ENCODE measurements at places on chromosomes 3 and 15. TPM values are rescaled to one million over a fixed set of nuclear protein-coding genes. Genes with fewer than 3 reads are reported as not detected.

Gene EXOG
- total RNA-seq = 22.8 TPM

Gene SPRED1
- total RNA-seq = 1.2 TPM

Gene MYLK
- total RNA-seq = not detected

Gene KNG1
- total RNA-seq = not detected

Gene SI
- total RNA-seq = not detected

Gene MAP6D1
- 1.6 TPM for total RNA-seq

Gene SSUH2
- not detected for total RNA-seq

Gene CPN2
- not detected for total RNA-seq

Gene LRRC31
- not detected for total RNA-seq

Gene PDCD10
- 51.6 TPM for total RNA-seq

Gene DTX3L
- total RNA-seq = 116 TPM

Gene EID1
- 85.0 TPM for total RNA-seq

Gene HYAL1
- total RNA-seq = 0.28 TPM

Gene RAB6B
- 0.39 TPM for total RNA-seq

Gene LRRC2
- 0.75 TPM for total RNA-seq

Gene GATM
- total RNA-seq = 3.5 TPM

Gene SLC22A14
- total RNA-seq = 0.22 TPM

Gene PRTG
- not detected for total RNA-seq

Gene STRIT1
- not detected for total RNA-seq

Gene LINGO1
- total RNA-seq = not detected

Gene TNNC1
- total RNA-seq = 3.2 TPM

Gene ECE2
- total RNA-seq = not detected

Gene GREM1
- total RNA-seq = not detected

Gene PDZRN3
- not detected for total RNA-seq

Gene ONECUT1
- not detected for total RNA-seq

Gene RARRES1
- total RNA-seq = not detected

Gene RYR3
- total RNA-seq = not detected

Gene CLDN18
- not detected for total RNA-seq
